ENCODE measurements at places on chromosomes 4 and X.

- no peak for DNase-seq
Measured at GRCh38 chr4:99457676-99458075, 22.5 kb upstream of the ADH7 start.

GRCh38 chr4:7650606-7651385 is 216.1 kb upstream of the PSAPL1 start:
- peak; percentile 59 for DNase-seq

DNA sequence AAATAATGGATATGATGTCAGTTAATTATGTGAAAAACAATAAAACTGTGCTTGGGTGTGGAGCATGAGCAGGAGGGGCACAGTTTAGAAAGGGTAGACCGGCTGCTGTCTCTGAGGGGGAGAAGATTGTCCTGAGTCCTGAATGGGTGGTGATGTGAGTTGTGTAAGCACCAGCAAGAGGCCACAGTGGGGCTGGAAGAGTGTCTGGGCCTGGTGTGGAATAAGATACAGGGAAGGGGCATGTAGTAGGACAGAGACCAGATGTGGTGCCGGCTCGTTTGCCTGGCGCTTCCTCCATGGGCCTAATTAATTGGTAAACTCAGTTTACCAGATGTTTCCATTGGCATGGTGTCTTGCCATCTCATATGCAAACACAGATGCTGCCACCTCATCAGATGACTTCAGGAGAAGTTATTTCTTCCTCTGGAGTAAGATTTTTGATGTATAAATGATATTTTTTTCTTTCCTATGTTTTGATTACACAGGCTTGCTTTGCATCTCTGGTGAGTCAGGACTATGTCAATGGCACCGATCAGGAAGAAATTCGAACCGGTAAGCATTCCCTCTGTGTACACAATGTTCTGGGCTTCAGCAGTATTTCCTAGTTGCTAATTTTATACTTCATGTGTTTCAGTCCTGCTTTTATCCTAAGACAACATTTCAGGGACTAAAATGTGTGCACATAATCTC is 5.1 kb downstream of the MED28 start:
- DNase-seq, result no peak

- peak; percentile 80 for DNase-seq
Measured at GRCh38 chrX:72245461-72246089, 6.7 kb upstream of the ERCC6L start.

GRCh38 chr4:54197926-54198325 is 31.2 kb upstream of the PDGFRA start:
- DNase-seq, result no peak

DNA sequence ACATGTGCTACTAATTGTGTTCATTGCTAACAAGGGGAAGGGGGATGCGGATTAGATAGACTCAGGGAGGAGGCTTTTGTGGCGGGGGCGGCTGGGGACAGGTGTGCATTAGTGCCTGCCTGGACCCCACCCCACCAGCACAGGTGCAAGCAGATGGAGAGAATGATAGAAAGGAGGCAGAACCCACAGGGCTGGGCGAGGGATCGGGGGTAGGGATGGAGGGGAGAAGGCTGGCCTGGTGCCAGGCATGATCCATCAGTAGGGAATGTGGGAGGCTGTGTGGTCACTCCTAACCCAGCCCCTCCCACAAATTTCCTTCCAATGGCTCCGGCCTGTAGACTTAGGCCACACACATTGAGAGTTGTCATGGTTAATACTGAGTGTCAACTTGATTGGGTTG is 30.5 kb upstream of the CRMP1 start:
- DNase-seq, result no peak

DNA sequence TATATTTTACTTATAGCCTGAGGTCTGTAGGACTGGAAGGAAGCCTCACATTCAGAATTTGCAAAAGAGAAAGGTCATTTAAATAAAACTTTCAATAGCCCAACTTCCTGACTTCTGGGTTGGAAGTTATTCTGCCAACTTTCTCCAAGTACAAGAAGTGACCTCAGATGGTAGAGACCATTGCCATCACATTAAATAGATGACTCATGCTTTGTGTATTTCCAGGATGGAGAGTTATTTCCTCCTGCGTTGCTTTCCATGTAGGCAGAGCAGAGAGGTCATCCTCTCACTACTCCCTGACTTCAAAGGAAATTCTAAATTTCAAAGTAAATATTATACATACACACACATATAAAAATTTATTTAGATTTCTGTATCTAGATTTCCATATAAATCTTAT is 73.0 kb upstream of the NR3C2 start:
- DNase-seq, result peak; percentile 33

DNA sequence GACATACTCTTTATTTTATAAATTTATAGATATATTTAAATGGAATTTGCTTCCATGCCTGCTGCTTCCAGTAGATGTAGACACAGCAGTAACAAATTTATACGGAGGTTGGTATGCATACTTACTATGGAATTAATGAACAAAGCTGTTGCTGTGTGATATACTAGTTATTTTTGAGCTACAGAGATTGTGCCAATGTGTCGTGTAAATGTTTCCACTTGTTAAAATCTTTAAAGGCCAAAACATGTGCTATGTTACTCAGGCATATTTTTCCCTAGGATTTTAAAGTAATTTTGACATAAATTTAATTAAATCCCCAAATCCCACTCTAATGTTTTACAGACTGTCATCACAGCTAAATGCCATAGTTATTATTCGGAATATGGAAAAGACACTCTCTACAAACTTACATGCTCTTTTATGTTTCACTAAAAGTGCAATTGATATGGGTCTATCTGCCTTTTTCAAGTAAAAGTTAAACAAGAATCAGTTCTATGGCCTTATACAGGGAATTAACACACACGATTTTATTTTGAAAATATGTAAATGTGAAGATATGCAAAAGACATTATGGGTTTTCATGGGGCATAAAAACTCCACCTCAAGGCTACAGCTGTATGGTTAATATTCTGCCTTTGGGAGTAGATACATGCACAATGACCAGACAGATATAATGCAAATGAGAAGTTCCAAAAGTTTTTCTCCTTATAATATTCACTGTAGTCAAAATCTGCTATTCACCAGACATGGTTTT is 256.8 kb downstream of the FSTL5 start:
- no peak for DNase-seq

DNA sequence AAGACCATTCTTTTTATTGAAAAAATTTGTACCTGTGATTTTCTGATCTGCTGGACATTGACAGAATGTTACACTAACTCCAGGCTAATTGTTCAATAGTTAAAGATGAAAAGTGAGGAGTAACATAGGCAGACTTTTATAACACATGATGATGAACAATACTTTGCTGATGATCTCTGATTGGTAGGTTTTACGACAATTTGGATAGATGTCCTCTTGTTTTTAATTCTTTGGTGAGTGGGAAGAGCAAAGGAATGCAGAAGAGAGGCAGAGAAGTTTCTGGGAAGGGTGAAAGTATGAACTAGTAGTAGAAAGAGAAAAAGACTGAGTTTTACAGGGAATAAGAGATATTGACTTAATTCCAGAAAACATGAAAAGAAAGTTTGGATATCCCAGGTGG is 267.3 kb upstream of the HAND2 start:
- DNase-seq, result no peak

- no peak for DNase-seq
Measured at GRCh38 chr4:176959980-176960379, 167.3 kb upstream of the VEGFC start.

- peak; percentile 19 for DNase-seq
Measured at GRCh38 chr4:173360587-173361221, 10.1 kb upstream of the SAP30 start.

GRCh38 chr4:27176400-27176799 is 315.8 kb downstream of the STIM2 start:
- DNase-seq, result peak; percentile 11

DNA sequence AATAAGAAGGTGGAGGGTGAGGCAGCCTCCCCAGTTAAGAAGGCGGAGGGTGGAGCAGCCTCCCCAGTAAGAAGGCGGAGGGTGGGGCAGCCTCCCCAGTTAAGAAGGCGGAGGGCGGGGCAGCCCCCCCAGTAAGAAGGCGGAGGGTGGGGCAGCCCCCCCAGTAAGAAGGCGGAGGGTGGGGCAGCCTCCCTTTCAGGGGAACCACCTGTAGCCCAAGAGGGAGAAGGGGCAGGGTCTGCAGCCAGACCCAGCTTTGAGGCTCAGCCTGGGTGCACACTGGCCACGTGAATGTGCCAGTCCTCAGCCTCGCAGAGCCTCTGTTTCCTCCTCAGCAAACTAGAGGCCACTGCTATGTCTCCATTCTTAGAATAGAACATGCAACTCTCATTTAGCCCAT is 52.6 kb downstream of the HMX1 start:
- no peak for DNase-seq

GRCh38 chr4:124748965-124749364 is 36.4 kb upstream of the ANKRD50 start:
- DNase-seq, result no peak

- no peak for DNase-seq
Measured at GRCh38 chrX:107738272-107738671, 37.3 kb downstream of the TSC22D3 start.

DNA sequence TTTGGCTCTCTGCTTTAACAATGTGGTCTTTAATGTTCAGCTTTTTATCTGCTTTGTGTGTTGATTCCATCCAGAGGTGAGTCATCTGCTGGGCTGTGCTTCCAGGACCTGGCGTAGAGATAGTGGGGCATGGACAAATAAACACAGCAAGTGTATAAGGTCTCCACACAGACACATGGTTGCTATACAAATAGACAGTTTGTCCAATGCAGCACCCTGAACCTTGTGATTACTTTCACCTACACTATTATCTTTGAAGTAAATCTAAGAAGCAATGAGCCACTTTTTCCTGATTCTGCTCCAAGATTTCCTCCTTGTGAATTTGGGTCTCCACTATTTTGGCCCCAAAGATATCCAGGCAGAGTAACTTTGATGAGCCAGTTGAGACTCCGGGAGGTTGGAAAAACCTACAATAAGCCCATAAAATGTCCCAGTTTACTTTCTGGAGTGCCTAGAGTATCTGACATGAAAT is 12.1 kb downstream of the PPARGC1A start:
- DNase-seq, result no peak

DNA sequence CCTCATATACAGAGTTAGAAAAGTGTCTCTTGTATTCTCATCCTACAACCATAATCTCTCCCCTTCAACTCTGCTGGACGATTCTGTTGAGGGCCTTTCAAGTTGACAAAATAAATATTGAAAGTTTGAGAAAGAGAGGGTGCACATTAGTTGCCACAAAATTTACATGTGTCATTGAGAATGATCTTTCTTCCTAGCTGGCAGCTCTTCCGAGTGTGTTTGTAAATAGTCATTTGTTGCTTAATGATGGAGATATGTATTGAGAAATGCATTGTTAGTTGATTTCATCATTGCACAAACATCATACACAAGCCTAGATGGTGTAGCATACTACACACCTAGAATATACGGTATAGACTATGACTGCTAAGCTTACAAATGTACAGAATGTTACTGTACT is 632.8 kb upstream of the AMOT start:
- DNase-seq, result no peak

- no peak for DNase-seq
Measured at GRCh38 chr4:8151165-8151650, 7.4 kb downstream of the ABLIM2 start.

- DNase-seq, result no peak
Measured at GRCh38 chrX:29299684-29300083, 712.4 kb downstream of the IL1RAPL1 start.

DNA sequence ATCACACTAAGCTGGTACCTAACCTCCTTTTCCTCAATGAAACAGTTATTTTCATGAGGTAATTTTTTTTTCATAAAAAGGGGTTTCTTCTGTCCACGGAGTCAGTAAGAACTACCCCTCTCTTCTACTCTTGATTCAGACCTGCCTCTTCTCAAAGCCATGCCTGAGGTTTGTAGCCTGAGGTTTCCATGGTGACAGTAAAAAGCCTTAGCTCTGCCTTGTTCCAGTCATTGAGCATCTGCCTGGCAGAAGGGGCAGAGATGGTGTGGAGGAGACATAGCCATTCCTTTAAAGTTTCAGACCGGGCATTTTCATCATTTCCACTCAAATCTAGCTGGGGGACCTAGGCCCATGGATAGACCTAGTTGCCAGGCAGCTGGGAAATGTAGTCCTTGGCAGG is 135.5 kb downstream of the REPS2 start:
- no peak for DNase-seq

- DNase-seq, result peak; percentile 61
Measured at GRCh38 chrX:72003811-72004750, 93.4 kb downstream of the NHSL2 start.

GRCh38 chr4:185039508-185040273 is 21.4 kb downstream of the HELT start:
- DNase-seq, result peak; percentile 78

GRCh38 chr4:80710748-80711451 is 319.6 kb upstream of the BMP3 start:
- DNase-seq, result no peak

DNA sequence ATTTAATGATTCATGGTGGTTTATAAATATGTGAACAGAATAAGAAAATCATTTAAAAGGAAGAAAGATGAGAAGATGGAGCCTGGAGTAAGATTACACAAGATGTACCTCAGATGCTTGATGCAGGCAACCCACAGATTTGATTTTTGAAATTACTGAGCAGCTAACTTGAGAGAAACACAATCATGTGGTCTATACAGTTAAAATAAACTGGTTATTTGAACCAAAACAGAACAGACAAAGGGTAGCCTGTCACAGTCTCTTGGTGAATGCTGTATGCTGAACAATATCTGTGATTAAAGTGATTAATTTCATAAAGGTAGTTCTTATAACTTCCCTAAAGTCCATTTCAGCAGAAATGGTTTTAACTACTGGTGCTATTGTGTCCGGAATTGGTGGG is 4.2 kb downstream of the PI4K2B start:
- no peak for DNase-seq

DNA sequence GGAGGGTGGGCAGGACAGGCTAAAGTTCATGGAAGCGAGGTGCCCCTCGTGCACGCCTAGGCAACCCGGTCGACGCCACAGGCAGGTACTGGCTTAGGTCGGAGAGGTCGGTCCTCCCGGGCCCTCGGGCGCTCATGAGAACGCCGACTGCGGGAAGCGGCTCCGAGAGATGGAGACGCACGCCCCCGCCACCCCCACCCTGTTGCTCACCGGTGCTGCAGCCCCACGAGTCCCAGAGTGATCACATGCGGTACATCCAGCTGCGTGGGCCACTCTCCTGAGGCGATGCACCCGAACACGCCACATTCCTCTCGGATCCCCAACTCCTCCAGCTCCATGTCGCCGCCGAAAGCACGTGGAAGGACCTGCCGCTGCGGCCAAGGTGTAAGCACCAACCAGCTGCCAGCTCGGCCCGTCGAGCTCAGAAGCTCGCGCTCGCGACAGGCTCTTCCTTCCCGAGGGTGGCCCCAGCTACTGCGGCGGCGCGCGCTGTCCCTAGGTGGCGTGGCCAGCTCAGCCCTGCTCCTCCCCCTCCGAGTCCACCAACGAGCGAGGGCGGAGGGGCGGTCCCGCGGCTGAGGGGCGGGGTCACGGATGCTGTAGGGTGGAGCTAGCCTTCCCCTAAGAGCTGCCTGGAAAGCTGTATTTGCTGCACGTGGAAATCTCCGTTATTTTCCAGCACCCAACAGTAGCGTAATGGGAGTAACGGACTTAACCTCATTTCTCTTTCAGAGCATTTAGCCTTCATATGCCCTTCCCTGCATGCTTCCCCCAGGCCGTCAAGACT is at the start of gene PPAT:
TSS of gene PPAT (minus strand) at position 476 of the 787 bp plus-strand sequence. CDS start at position 338, 138 bp downstream.
- peak; percentile 85 for DNase-seq

DNA sequence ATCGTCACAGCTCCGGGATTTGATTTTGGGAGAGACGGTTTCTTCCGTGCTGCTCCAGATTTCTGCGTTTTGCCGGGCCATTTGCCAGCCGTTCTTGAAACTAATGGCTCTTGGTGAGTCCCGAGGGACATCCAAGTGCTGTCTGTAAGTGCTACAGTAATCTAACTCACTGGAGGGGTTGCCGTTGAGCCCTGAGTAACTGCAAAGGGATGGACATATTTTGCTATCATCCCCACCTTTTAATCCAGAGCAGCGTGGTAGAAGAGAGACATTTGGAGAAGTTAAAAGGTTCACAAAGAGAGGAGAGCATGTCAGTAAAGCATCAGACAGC is 88.9 kb upstream of the PDLIM3 start:
- DNase-seq, result no peak
